ENCODE measurements at places on chromosomes 16 and 17.

- no peak for DNase-seq
Measured at GRCh38 chr17:21061971-21062526, 19.2 kb upstream of the USP22 start.

GRCh38 chr17:5780476-5780875 is 196.2 kb upstream of the NLRP1 start:
- no peak for DNase-seq

DNA sequence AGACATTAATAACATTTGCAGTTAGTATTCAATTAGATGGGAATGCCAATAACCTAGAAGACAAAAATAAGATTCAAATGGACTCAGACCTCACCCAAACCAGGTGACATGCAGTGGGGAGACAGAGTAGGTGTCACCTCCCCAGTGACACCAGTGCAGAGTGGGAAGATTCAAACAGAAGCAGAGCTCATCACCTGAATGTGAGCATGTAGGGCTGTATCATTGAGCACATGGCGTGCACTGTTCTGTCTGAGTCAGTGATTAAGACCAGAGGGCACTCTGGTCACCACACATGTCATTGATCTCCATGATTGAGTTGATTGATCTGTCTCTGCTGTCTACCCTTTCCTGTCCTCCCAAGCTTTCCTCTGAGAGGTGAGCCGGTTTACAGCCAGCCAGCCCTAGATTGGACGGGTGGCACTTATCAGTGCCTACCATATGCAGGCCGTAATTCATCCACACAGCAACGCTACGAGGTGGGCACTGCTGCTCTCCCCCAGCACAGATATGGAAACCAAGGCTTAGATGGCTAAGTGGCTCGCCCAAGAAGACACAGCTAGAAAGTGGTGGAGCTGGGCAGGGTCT is 34.0 kb downstream of the RHBDL3 start:
- no peak for DNase-seq

GRCh38 chr16:84029297-84030047 is 13.1 kb downstream of the SLC38A8 start:
- DNase-seq: no peak

GRCh38 chr17:7586673-7587419 is 3.0 kb downstream of the SOX15 start:
- DNase-seq: no peak

DNA sequence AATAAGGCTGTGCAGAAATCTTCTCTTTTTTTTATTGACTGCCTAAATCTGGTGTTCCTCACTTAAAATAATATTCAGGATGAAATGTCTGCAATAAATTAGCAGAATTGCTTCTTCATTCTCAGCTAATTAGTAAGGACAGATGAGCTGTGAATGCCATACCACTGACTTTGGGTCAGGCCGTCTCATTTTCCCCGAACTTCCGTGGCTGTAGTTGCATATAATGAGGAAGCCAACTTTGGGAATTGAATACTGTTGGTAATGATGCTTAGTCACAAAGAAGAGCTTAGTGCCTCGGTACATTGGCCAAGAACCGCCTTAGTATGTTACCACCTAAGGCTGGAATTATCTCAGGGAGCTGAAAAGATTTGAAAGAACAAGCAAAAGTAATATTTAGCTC is 47.6 kb downstream of the NUP93 start:
- no peak for DNase-seq

GRCh38 chr16:22358000-22358399 is 16.4 kb downstream of the CDR2 start:
- DNase-seq: no peak

- no peak for DNase-seq
Measured at GRCh38 chr17:1234455-1234854, 35.8 kb upstream of the BHLHA9 start.

DNA sequence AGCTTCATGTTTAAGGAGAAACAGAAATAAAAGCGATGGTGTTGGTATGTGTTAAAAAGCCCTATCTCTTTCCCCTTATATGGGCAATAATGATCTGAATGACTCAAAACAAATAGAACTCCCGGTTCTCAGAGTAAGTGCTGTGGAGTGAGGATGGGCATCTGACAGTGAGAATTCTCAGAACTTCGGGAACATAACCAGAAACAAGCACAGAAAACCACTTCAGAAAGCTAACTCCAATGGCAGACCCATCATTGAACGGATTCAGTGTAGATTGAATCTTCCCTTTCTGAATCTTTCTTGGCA is 67.2 kb downstream of the CDH8 start:
- DNase-seq: no peak

- no peak for DNase-seq
Measured at GRCh38 chr17:20045476-20045875, 36.3 kb downstream of the SPECC1 start.

- DNase-seq: peak; percentile 7
Measured at GRCh38 chr16:3065069-3065741, at the start of gene IL32. IL32 (plus strand) TSS chr16:3065640; CDS start chr16:3065812, 172 bp downstream.

- DNase-seq: no peak
Measured at GRCh38 chr17:17398943-17399926, 77.6 kb upstream of the MED9 start.

DNA sequence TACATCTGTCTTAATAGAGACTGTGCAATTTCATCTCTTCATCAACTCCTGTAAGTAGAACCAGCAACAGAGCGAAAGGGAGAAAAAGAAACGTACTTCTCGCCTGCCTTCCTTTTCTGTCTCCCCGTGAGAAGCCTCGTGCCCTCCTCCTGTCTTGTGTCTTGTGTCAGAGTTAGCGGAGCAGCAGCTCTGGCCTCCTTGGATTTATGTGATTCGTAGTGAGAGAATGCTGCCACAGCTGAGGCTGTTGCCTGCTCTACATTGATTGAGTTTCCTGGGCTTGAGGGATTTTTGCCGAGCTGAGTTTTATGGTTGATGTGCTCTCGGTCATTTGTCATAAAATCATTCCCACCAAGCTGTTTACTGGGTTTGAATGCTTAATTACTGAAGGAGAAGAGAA is 579.1 kb upstream of the RBFOX1 start:
- DNase-seq: no peak

DNA sequence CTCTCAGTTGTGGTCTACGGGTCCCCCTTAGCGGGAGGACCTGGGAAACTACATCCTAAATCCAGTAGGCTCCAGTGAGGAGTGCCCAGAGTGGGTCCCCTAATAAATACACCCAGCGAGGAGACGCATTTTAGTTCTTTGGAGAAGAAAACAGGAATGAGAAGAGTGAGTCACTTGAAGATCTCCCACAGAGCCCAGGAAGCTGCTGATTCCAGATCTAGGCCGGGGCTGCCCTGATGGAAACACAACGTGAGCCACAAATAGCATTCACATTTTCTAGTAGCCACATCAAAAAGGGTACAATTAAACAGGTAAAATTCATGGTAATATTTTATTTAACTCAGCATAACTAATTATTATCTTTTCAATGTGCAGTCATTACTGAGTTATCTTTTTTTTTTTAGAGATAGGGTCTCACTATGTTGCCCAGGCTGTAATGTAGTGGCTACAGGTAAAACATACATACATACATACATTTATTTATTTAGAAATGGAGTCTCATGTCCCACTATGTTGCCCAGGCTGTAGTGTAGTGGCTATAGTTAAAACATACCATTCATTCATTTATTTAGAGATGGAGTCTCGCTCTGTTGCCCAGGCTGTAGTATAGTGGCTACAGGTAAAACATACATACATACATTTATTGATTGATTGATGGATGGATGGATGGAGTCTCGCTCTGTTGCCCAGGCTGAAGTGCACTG is 21.5 kb downstream of the FBXO31 start:
- DNase-seq: no peak

DNA sequence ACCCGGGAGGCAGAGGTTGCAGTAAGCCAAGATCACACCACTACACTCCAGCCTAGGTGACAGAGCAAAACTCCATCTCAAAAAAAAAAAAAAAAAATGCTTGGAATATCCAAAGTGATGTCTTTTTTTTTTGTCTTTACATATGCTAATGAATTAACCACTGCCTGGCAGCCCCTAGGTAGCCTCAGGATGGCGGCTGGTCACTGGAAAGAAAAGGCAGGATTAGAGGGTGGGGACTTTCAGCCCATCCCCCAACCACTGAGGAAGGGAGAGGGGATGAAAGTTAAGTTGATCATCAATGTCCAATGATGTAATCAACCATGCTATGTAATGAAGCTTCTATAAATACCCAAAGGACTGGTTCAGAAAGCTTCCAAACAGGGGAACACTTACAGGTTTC is 26.8 kb downstream of the RNF157 start:
- DNase-seq: no peak

DNA sequence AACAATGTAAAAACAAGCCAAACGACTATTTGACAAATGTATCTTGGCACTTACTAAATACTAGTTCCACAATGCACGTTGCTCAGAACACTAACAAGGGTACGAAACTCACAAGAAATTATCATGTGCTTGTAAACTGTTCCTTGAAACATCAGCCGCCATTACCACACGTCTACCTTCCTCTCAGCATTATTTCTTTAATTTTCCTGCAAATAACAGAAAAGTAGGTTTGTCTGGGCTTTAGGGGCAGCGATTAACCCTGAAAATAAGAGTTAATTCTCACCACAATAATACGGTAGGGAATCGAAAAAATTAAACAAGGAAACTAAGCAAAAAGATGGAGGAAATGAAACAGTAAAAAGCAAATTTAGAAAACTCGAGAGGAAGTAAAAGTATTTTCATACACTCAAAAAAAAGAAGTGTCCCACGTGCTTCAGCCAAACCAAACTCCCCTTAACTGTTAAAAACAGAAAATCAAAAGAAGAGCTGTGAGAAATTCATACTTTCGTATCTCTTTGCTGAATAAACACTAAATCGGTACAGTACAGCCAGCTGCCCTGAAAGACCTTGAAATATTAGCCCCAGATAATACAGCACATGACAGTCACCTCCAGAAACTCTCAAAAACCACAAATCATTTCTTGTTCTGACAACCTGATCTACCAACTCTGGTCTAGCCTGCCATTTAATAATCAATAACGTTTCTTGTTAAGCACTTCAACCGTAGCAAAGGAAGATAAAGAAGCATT is 1.2 kb downstream of the ARHGAP17 start:
- DNase-seq: no peak

DNA sequence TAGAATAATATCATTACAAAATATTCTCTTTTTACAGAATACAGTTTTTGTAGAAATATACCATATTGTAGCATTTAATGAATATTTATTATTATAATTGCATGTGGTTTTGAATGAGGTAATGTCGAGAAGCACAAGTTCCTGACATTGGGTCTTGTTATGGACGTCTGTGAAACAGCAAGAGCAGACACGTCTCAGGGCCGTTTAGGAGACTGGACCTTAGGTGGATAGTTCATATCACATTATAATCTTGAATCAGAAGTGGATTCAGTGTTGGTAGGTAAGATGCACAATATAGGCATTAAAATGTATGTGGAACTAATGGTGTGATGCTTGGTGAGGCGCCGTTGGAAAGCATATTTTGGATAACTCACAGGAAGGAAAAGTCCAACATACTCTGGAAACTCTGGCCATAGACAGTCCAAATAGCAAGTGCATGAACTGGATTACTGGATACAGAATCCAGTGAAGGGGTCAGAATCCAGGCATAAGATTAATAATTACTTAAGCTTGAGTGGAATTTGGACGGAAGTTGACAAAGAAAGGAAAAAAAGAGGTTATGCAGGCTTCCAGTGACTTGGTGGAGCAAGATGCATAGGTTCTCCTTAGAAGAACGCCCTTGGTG is 17.2 kb downstream of the ABCA8 start:
- DNase-seq: no peak

GRCh38 chr16:67667453-67667816 is 821 bp downstream of the C16orf86 start:
- no peak for DNase-seq

GRCh38 chr16:88432174-88432573 is 20.9 kb upstream of the ZFPM1 start:
- no peak for DNase-seq

DNA sequence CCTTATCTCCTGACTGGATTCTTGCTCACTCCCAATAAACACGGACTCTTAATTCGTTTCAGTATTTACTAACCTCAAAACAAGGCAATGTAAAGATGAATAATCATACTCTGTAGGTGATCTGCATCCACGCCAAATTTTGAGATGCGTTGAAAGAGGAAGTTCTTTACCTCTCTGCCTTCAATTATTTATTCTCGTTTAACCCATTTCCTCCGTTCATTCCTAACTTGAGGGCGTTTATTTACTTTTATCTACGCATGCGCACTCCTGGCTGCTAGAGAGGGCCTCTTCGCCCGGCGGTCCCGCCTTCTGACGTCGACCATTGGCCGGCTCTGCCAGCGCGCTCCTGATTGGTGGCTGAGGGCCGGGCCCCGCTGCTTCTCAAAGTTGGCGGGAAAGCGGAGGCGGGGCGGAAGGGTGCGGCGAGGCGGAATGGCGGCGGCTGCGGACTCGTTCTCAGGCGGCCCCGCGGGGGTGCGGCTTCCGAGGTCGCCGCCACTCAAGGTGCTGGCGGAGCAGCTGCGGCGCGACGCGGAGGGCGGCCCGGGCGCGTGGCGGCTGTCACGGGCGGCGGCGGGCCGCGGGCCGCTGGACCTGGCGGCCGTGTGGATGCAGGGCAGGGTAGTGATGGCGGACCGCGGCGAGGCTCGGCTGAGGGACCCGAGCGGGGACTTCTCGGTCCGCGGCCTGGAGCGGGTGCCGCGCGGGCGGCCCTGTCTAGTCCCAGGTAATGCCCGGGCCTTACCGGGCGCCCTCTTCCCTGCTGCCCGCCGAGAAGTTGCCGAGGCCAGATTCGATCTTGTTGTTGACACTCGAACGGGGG is at the start of gene RMI2:
TSS of gene RMI2 (plus strand) at position 420 of the 823 bp plus-strand sequence. CDS start at position 433, 13 bp downstream.
- peak; percentile 82 for DNase-seq

- DNase-seq: no peak
Measured at GRCh38 chr17:82059272-82060000, 6.2 kb downstream of the DUS1L start.

GRCh38 chr17:40850293-40850972 is 16.6 kb downstream of the KRT12 start:
- no peak for DNase-seq

GRCh38 chr16:89811321-89811720 is 5.1 kb downstream of the FANCA start:
- DNase-seq: no peak

- no peak for DNase-seq
Measured at GRCh38 chr17:9298135-9298534, 276.8 kb downstream of the NTN1 start.

DNA sequence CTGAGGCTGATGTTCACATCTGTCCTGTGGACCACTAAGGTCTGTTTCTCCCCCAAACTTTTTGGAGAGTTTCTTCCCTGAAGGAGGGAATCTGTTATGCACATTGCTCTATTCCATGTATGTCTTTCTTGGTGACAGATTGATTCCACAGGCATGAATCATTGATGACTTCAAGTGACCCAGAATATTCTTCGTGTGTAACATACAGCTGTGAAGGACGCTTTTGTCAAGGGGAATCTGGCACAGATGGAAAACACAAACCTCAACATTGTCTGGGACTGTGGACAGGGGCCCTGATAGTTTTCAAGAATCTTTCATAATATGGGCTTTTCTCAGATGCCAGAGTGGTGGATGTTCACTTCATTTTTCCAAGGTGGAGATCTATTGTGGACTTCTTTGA is 223.1 kb upstream of the MAF start:
- no peak for DNase-seq

Data from HS-27A (cell line).